ENCODE measurements at places on chromosomes 6 and 20.
A peak's percentile ranks its signal among the peaks of the same experiment; 100 is the strongest.

GRCh38 chr6:166769648-166770047 lies 142.6 kb upstream of the RPS6KA2 start:
- DNase-seq = no peak

- DNase-seq = no peak
Observed at GRCh38 chr6:112227992-112228391, 26.4 kb downstream of the LAMA4 start.

GRCh38 chr6:157695301-157696040 lies 127.6 kb upstream of the SNX9 start:
- DNase-seq = no peak

GRCh38 chr20:36676701-36677421 lies 30.9 kb upstream of the SLA2 start:
- DNase-seq = no peak

- no peak for DNase-seq
Observed at GRCh38 chr6:107633680-107634323, 143.9 kb downstream of the SOBP start.

DNA sequence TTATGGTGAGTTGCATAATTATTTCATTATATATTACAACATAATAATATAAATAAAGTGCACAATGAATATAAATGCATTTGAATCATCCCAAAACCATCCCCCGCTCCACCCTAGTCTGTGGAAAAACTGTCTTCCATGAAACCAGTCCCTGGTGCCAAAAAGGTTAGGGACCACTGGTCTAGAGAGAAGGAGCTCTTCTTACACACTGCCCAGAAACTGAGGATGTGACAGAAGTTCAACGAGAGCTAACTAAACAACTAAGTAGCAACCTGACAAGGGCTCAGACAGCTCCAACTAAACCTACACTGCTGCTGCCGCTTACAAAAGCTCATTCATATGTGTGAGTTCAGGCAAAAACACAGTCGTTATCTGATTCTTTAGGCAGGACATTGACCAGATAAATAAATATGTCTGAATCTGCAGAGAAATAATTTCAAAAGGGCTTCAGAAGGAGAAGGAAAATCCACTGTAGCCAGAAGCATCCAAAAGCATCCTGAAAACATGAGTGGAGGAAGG lies 125.9 kb downstream of the ATXN1 start:
- DNase-seq = no peak

GRCh38 chr6:168886964-168887363 lies 366.7 kb downstream of the THBS2 start:
- no peak for DNase-seq

- DNase-seq = no peak
Observed at GRCh38 chr6:40735121-40735520, 148.0 kb upstream of the LRFN2 start.

- no peak for DNase-seq
Observed at GRCh38 chr6:97816526-97816925, 533.5 kb upstream of the MMS22L start.

- no peak for DNase-seq
Observed at GRCh38 chr6:45991189-45991588, 24.5 kb downstream of the CLIC5 start.

- no peak for DNase-seq
Observed at GRCh38 chr6:36280467-36280866, 10.6 kb downstream of the PNPLA1 start.

- DNase-seq = no peak
Observed at GRCh38 chr6:75794954-75795739, 46.1 kb downstream of the MYO6 start.

- DNase-seq = no peak
Observed at GRCh38 chr6:71452697-71453370, 164.2 kb downstream of the OGFRL1 start.

DNA sequence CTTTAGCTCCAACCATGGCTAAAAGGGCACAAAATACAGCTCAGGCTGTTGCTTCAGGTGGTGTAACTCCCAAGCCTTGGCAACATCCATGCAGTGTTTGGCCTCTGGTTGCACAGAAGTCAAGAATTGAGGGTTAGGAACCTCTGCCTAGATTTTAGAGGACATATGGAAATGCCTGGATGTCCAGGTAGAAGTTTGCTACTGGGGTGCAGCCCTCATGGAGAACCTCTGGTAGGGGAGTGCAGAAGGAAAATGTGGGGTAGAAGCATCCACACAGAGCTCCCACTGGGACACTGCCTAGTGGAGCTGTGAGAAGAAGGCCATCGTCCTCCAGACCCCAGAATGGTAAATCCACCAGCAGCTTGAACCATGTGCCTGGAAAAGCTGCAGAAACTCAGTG lies 1453.8 kb upstream of the EYS start:
- no peak for DNase-seq

GRCh38 chr20:3710011-3710466 lies 2.4 kb downstream of the SIGLEC1 start:
- no peak for DNase-seq

- DNase-seq = no peak
Observed at GRCh38 chr6:134407791-134408190, 89.9 kb upstream of the SGK1 start.

DNA sequence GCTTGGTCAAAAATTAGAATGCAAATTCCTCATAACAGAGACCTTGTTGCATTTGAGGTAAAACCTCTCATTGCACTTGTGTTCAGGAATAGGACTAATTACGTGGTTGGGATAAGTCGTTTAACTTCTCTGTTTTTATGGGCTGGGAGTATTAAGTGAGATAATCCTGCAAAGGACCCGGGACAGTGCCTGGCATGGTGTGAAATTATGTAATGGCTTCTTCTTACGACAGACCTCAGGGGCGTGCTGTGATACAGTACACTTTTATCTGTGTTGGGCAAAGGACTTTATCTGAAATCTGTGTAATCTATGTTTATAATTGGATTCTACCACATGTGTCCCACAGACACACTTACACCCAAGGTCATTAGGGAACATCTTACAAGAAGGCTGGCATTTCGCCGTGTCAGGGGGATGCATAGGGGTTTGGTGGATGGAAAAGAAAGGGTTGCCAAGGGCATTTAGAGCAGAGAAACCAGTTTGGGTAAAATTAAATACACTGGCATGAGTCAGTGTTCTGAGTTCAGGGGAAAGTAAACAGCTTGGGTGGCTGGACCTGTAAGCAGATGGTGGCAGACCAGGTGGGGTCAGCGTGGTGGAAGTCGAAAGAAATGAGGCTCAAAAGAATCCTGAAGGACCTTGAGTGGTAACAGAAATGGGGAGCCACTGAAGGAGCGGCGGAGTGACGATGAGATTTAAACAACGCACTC lies 17.2 kb upstream of the RTF2 start:
- no peak for DNase-seq

DNA sequence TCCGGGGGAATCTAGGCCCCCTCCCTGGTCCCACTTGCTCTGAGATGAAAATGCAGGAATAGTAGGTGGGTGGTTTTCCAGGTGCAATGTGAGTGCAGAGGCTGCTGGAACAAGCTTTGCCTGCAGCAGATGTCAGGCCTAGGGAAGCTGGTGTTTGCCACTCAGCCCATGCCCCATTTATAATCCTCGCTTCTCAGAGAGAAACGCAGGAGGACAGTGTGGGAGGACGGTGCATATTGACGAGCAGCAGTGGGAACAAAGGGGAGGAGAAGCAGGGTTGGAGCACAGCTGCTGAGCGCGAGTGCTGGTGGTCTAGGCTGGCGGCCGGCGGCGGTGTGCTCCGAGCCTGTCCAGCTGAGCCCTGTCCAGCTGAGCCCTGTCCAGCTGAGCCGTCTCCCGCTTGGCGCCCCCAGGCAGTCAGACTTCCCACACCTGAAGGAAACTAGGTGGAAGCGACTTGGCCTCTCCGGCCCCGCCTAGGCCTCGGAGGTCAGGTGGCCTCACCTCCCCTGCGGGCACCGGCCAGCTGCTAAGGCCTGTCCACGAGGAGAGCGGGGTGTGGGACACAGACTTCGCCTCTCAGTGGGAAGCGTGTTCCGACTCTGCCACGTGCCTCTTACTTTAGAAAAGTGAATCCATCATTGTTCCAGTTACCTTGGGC lies 49.7 kb upstream of the FRMD1 start:
- no peak for DNase-seq

DNA sequence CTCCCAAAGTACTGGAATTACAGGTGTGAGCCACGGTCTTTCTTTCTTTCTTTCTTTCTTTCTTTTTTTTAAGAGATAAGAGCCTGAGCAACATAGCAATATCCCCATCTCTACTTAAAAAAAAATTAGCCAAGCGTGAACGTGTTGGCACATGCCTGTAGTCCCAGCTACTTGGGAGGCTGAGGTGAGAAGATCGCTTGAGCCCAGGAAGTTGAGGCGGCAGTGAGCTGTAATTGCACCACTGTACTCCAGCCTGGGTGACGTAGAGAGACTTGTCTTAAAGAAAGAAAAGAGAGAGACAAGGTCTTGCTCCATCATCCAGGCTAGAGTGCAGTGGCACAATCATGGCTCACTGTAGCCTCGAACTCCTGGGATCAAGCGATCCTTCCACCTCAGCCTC lies 162.0 kb upstream of the MLN start:
- no peak for DNase-seq

DNA sequence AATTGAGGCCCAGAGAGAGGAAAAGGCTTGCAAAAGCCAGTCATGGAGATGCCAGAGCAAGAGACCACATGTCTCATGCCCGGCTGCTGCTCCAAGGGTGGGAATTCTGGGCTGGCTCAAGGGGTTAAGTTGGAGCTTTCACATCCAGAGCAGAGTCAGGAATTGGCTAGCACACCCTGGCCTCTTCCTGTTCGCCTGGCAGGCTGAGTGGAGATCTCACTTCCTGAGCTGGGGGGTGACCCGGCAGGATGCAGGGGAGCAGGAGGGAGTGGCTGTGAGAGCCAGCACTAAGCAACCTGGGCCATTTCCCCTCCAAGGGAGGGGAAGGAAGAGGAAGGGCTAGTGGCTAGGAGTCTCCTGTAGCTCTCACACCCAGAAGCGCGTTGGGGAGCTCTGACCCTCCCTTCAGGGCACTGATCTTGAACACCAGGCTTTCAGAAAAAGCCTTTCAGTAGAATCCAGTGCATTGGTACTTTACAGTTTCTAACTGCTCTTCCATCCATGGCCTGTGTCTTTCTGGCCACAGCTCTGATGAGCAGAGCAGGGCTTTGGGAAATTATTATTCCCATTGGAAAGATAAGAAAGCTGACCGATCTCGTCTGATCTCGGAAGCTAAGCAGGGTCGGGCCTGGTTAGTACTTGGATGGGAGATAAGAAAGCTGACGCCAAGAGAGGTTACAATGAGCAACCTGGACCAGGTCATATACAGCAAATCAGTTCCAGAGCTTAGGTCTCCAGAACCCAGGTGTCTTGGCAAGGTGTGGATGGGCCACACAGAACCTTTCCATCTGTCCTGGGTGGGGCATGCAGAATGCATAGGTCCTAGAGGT lies 2.2 kb upstream of the CCM2L start:
- DNase-seq = no peak

GRCh38 chr6:81621816-81622395 lies 130.6 kb downstream of the TENT5A start:
- DNase-seq = no peak

- DNase-seq = no peak
Observed at GRCh38 chr20:54194724-54195438, 13.0 kb upstream of the PFDN4 start.

DNA sequence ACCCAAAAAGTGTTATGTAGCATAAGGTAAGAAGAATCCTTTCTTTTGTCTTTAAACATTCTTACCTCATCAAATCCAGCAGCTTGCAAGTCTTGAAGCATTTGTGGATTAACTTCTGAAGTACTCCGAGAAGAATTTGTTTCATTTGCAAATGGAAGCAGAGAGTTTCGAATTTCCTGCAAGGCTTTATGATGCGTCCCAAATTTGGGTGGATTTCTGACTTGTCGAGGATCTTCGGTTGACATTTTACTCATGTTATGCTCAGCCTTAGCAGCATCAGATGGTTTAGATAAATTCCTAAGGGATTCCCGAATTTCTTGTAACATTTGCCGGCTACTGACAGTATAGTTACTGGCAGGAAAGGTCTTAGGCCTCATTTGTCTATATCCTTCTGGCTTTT lies 16.2 kb downstream of the LATS1 start:
- no peak for DNase-seq

DNA sequence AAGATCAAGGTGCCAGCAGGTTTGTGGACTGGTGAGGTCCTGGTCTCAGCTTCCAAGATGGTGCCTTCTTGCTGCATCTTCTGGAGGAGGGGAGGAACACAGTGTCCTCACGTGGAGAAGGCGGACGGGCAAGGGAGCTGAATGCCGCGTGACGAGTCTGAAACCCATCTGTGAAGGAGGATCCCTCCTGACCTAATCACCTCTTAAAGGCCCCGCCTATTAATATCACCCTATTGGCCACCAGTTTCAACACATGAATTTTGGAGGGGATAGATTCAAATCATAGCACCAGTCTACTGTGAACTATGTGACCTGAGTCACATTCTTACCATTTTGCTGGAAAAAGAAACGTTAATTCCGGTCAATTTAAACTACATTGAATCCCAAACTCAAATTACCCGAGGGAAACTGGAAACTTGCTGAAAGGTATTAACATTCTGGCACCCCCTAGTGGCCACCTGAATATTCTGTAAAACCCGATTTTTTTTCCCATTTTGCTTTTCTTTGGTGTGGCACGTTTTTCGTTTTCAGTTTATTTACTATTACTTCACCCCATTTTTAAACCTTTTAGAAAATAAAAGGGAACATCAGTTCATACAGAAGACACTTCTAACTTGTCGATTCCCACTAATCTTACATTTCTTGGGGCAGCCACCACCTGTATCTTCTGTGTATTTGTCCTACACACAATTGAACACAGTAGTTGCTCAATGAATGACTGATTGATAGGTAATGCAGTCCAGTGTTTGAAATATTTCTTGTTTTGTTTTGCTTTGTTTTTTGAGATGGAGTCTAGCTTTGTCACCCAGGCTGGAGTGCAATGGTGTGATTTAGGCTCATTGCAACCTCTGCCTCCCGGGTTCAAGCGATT lies 17.9 kb upstream of the CCDC170 start:
- peak; percentile 34 for DNase-seq

DNA sequence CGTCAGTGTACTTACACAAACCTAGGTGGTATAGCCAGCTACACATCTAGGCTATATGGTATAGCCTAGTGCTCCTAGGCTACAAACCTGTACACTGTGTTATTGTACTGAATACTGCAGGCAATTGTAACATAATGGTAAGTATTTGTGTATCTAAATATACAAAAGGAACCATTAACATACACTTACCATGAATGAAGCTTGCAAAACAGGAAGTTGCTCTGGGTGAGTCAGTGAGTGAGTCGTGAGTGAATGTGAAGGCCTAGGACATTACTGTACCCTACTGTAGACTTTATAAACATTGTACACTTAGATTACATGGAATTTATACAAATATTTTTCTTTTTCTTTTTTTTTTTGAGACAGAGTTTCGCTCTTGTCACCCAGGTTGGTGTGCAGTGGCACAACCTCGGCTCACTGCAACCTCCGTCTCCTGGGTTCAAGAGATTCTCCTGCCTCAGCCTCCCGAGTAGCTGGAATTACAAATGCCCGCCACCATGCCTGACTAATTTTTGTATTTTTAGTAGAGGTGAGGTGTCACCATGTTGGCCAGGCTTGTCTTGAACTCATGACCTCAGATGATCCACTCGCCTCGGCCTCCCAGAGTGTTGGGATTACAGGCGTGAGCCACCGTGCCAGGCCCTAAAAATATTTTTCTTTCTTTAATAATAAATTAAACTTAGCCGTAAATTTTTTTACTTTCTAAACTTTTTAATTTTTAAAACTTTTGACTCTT lies 15.4 kb upstream of the KIAA1755 start:
- no peak for DNase-seq

All from CD4-positive, alpha-beta T cell (primary cell).